ENCODE measurements at places on chromosomes 4 and X.

- no peak for DNase-seq
Observed at GRCh38 chr4:118758293-118758692, 73.1 kb downstream of the METTL14 start.

- DNase-seq: no peak
Observed at GRCh38 chrX:19827088-19827487, 60.3 kb downstream of the SH3KBP1 start.

DNA sequence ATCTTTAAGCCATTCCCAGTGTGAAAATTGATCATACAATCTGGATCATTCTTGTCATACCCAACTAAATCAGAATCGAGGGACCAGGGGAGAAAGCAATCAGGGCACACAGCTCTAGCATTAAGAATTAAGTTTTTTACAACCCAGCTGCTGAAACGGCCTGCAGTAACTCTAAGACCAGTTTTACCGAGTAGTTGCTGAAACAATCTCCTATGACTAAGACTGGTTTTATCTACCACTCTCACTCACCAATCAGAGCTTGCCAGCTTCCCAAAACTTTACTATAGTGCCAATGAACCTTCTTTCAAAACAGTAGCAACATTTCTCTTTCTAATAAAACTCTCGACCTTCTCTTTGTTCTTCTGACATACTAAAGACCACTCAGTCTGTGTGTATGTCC lies 2.8 kb upstream of the SAP30 start:
- no peak for DNase-seq

GRCh38 chr4:8334786-8335460 lies 65.4 kb downstream of the HTRA3 start:
- no peak for DNase-seq

GRCh38 chr4:152392079-152392478 lies 143.8 kb downstream of the FBXW7 start:
- DNase-seq: no peak

DNA sequence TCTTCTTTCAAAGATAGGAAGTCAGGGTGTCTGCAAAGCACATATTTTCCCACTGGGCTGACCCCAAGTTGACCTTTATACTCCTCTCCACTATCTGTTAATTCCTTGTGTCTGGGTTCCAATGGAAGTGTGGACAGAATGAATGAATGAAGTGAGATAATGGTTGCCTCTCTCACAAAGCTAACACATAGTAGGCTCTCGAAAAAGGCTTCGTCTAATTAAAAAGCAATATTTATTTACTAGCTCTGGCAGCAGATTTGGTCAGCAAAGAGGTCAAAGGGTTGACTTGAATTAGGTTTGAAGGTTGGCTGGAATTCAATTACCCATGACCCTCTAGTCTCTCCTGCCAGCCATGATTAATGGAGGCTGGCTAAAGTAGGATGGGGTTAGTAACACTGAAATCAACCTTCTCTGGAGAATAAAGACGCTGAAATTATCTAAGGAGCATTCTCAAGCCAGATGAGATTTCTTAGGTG lies 280.3 kb upstream of the KLF3 start:
- peak; percentile 27 for DNase-seq

DNA sequence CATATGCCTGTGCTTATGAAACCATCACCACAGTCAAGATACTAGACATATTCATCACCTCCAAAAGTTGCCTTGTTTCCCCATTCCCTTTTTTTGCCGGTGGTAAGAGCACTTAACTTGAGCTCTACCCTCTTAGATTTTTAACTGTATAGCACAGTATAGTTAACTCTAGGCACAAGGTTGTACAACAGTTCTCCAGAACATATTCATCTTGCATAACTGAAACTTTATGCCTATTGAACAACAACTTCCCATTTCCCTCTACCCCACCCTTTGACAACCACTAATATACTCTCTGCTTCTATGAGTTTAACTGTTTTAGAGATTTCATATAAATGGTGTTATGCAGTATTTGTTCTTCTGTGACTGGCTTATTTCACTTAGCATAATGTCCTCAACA lies 119.3 kb downstream of the ASB9 start:
- no peak for DNase-seq

GRCh38 chr4:104490770-104491480 lies 3.8 kb downstream of the CXXC4 start:
- DNase-seq: peak; percentile 80

DNA sequence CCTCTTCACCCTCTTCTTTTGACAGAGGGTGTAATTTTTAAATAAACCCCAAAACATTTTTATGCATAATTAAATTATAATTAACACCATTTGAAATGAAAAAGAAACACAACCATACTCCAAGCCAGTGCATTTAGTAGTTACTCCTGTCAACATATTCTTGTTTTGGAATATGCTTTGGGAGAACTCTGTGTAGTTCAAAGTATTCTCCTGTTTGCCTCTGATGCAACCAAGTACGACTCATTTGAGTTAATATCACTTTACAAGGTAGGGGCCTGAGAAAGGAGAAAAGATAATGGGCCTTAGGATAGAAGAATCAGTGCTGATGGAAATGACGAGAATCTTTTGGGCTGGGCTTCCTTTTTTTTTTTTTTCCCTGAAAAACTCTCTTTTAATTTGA lies 2.7 kb downstream of the PTPN13 start:
- no peak for DNase-seq

DNA sequence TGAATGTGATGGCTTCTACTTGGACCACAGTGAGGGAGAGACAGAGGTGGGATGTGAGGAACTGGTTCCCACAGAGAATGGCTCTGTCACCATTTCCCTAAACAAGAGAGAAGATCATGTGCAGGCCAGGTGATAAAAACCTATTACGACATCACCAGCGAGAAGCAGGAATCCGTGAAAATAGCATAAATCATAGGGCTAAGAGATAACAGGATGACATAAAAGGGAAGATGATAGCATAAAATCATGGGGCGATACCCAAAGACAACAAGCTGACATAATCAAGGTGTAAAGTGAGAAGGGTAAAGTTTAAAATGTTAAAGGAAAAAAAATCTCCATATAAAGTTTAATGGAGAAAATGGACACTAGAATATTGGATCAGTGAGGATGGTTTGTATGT lies 205.5 kb upstream of the SLIT2 start:
- no peak for DNase-seq
